Right ventricle myocardium superior (tissue), 1 donor: ENCODE measurements at places on chromosomes 16 and 17. TPM values are rescaled to one million over a fixed set of nuclear protein-coding genes. Genes with fewer than 3 reads are reported as not detected.

Gene KRTAP16-1
- not detected for total RNA-seq

Gene CACNG5
- total RNA-seq = not detected

Gene TANGO6
- total RNA-seq = 8.4 TPM

Gene ZFP3
- total RNA-seq = 9.3 TPM

Gene SOCS3
- total RNA-seq = 10.5 TPM

Gene KRT12
- not detected for total RNA-seq

Gene ARHGAP23
- 58.3 TPM for total RNA-seq

Gene CCDC200
- total RNA-seq = not detected

Gene GLIS2
- total RNA-seq = 14.6 TPM

Gene CTF1
- total RNA-seq = 6.5 TPM

Gene KRT31
- total RNA-seq = not detected

Gene SRCIN1
- total RNA-seq = 2.3 TPM

Gene ATP1B2
- total RNA-seq = 3.1 TPM
